ENCODE measurements at places on chromosomes 2 and 18.

- no peak for DNase-seq
These were observed 248.9 kb downstream of the MYCN start for GRCh38 chr2:16189029-16189835.

DNA sequence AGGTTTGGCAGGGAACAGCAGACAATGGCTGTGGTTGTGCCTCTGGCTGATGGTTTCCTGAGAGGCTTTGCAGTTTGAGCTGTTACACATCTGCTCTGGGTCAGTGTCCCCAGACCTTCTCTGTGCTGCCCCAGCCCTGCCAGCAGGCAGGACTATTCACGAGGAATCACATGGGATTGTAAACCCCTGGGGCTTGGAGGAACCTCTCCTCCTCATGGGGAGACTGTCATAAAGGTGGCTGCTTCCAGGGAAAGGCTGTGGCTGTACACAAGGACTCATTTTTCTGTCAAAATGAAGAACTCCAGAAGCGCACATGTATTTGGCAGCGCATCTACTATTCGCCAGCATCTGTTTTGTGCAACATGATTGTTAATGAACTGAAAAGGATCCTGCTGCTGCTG, 142.6 kb upstream of the CYP1B1 start:
- no peak for DNase-seq

GRCh38 chr2:37156071-37156856, 516 bp downstream of the EIF2AK2 start:
- DNase-seq: peak; percentile 24

- no peak for DNase-seq
These were observed 7.7 kb downstream of the RAB27B start for GRCh38 chr18:54835944-54836343.

GRCh38 chr18:41989508-41989907, 34.5 kb downstream of the PIK3C3 start:
- DNase-seq: no peak

- no peak for DNase-seq
These were observed 42.9 kb downstream of the RPL37A start for GRCh38 chr2:216541505-216541904.
